Activated CD8-positive, alpha-beta T cell treated with anti-CD3 and anti-CD28 coated beads for 36 hours (primary cell): ENCODE measurements at places on chromosomes 7 and 10. TPM values are rescaled to one million over a fixed set of nuclear protein-coding genes. Genes with fewer than 3 reads are reported as not detected.

The MYO3A gene
- not detected for total RNA-seq

DNA sequence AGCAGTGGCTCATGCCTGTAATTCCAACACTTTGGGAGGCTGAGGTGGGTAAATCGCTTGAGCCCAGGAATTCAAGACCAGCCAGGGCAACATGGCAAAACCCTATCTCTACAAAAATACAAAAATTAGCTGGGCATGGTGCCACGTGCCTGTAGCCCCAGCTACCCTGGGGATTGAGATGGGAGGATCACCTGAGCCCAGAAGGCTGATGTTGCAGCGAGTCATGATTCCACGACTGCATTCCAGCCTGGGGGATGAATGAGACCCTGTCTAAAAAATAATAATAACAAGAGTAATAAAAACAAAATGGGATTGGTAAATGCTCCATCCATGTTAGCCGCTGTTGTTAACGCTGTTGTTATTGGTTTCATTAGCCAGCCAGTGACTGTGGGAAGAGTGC lies 1.3 kb upstream of the HKDC1 start:
- no peaks in the 10 kb centered on the region for H3K36me3 ChIP-seq
- H3K27me3 ChIP-seq = no peaks in the 10 kb centered on the region
- no peak overlapping the region for H3K4me3 ChIP-seq
- DNase-seq = no peak
- H3K4me1 ChIP-seq = peaks cover 34% of the 10 kb centered on the region
- H3K27ac ChIP-seq = no peak overlapping the region

The TSPAN33 gene
- 9.3 TPM for total RNA-seq

- DNase-seq = peak; percentile 28
- H3K27me3 ChIP-seq = peaks cover 24% of the 10 kb centered on the region
- peaks cover 7% of the 10 kb centered on the region for H3K4me1 ChIP-seq
Measured at GRCh38 chr7:115475761-115476385, 554.0 kb downstream of the MDFIC start.

The GIMAP4 gene
- total RNA-seq = 88.3 TPM

The SUFU gene
- 8.8 TPM for total RNA-seq

DNA sequence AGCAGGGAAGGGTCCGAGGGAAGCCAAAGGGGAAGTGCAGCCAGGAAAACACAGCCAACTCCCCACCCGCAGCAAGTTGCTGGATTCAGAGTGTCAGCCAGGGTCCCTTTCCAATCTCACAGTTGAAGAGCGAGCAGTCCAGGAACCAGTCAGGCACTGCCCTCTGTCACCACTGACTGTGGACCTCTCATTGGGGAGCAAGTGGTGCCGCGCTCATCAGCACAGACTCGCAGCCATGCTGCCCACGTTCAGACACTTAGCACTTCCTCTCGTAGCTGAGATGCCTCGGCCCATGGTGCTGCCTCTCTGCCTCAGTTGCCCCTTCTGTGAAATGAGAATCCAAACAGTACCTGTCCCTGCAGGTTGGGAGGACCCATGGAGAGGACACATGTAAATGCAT lies 123.6 kb upstream of the CHST15 start:
- H3K27ac ChIP-seq = no peak overlapping the region
- H3K4me3 ChIP-seq = no peak overlapping the region
- peaks cover 4% of the 10 kb centered on the region for H3K27me3 ChIP-seq
- peaks cover 7% of the 10 kb centered on the region for H3K4me1 ChIP-seq
